ENCODE measurements at places on chromosomes 4 and X.

GRCh38 chr4:101083131-101083530 lies 264.2 kb downstream of the PPP3CA start:
- DNase-seq, result no peak

DNA sequence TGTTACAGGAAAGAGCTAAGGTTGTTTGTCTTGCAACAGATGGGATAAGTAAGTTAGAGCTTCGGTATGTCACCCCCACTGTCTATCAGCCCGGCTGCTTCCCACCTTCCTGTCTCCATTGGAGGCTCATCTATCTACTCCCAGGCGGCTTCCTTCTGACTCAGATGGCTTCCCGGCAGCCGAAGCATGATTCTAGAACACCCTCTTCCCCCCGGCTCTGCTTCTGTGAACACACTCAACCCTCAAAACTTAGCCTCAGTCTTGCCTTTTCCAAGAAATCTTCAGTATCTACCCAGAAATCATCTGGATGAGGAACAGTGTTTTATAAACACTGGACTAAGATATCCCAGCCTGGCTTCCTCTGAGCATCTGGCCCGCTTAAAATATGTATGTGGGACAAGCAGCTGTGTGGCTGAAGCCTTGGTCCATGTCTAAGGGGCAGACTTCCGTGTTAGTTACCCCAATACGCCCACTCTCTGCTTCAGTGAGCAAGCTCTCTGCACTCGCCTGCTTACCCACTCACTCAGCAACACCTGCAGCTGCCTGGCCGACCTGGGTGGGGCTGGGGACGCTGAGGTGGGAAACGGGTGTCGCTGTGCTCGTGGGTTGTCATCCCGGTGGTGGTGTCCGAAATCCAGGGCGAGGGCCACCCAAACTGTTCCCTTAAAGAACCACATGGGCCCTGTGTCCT lies 12.0 kb upstream of the SLC2A9 start:
- no peak for DNase-seq

GRCh38 chr4:169185133-169185956 lies 85.4 kb downstream of the SH3RF1 start:
- DNase-seq, result no peak

- no peak for DNase-seq
Observed at GRCh38 chrX:31435592-31435991, 363.8 kb upstream of the FTHL17 start.

DNA sequence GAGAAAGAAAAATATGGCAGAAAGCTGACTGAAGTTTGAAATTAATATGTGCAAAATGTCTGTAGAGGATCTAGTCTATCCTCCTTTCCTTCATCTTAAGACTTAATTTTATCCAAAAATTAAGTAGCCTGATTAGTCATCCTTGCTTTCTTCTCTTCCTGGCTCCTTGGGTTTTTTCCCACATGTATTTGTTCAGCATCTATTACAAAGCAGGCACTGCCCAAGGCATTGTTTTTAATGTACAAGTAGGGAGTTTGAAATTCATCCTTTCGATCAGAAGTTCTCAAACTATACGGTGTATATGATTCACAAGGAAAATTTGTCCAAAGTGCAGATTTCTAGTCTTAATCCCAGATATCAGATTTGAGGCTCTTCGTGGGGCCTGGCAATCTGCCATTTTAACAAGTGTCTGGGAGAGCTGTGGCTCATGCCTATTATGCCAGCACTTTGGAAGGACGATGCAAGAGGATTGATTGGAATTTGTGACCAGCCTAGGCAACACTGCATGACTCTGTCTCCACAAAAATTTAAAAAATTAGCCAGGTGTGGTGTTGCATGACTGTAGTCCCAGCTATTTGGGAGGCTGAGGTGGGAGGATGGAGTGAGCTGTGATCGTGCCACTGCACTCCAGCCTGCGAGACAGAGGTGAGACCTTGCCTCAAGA lies 19.4 kb upstream of the YTHDC1 start:
- no peak for DNase-seq

GRCh38 chr4:92066485-92066884 lies 237.3 kb upstream of the GRID2 start:
- DNase-seq, result no peak

GRCh38 chrX:1488141-1488540 lies 35.4 kb upstream of the ASMTL start:
- no peak for DNase-seq

- DNase-seq, result no peak
Observed at GRCh38 chr4:148447681-148448080, 5.5 kb upstream of the NR3C2 start.

DNA sequence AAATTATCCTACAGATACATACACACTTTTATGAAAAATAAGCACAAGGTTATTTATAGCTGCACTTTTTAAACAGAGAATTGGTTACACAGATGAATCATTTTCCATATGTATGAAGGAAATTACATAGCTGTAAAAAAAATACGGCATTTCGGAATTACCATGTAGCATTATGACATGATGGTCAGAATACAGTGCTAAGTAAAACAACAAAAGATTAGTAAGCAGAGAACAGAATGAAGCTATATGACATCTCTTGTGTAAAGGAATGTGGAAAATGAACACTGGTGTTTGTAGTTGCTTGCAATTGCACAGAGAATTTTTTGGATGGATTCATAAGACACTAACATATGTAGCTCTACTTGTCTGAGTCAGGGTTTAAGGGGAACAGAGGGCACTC lies 1222.0 kb upstream of the PRKX start:
- no peak for DNase-seq

DNA sequence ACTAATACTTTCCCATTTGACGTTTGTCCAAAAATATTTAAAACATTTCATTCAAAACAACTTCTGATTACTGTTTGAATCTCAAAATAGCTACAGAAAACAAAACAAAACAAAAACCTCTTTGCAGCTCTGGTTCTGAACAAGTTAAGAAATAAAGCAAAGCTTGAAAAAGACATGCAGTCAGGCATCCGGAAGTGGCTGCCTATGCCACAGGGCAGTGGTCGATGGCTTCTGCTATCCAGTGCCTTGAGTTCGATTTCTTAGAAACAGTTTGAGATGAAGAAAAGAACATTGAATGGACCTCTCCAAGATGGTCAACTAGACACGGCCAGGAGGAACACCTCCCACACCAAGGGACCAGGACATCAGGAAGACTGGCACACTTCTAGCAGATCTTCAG lies 125.3 kb downstream of the SCFD2 start:
- DNase-seq, result no peak

DNA sequence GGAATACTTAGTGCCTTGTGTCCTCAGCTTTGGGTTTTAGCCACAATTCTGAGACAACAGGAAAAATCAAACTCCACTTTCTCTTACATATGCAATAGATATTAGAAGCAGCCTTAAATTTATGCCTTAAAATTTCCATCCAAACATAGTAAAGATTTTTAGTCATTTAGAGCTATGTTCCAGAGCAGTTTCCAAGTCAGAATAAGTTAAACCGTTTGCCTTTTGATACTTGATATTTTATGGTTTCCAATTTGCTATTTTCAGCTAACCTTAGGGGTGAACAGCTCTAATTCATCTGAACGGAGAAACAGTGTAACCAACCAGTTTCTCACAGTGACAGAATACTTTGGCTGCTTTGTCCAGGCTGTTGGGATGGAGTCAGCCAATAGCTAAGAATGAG lies 125.8 kb upstream of the RXFP1 start:
- no peak for DNase-seq

GRCh38 chrX:137352101-137352660 lies 213.7 kb upstream of the ZIC3 start:
- DNase-seq, result no peak

- DNase-seq, result no peak
Observed at GRCh38 chrX:74892561-74892960, 32.7 kb downstream of the NEXMIF start.

- no peak for DNase-seq
Observed at GRCh38 chrX:38900719-38901118, 99.5 kb downstream of the MID1IP1 start.

DNA sequence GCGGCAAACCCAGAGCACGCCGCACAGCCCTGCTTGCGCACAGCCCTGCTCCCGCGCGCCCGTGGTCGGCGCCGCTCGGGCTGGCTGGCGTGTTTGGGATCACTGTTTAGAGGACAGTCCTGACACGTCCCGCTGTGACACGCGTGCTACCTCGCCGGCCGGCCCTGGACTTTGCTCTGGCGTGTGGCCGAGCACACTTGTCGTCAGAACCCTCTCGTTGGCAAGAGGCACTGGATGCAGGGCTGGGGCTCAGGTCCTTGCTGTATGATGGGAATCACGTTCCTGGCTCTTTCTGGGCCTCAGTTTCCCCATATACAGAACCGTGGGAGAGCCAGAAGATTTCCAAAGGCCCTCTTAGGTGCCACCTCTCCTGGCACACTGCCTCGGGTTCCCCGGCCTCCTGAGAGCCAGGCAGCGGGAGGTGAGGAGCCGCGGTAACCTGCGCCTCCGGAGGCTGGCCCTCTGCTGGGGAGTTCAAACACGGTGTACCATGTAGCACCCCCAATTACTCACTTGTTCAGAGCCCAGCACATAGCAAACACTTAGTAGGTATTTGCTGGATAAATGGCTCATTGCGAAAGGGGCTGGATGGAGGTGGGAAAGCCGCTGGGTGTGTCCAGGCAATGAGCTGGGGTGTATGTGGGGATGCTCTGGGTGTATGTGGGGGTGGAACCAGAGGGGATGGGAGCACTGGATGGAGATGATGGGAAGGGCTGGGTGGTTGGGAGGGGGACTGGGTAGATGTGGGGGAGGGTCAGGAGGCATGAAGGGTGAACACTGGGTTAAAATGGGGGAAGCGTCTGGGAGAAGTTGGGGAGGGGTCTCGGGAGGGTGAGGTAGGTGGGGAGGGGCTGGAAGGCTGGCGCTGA lies 76.6 kb downstream of the HTRA3 start:
- no peak for DNase-seq

GRCh38 chrX:42096265-42096920 lies 173.0 kb upstream of the CASK start:
- no peak for DNase-seq

GRCh38 chr4:11565899-11566298 lies 137.2 kb upstream of the HS3ST1 start:
- DNase-seq, result no peak

DNA sequence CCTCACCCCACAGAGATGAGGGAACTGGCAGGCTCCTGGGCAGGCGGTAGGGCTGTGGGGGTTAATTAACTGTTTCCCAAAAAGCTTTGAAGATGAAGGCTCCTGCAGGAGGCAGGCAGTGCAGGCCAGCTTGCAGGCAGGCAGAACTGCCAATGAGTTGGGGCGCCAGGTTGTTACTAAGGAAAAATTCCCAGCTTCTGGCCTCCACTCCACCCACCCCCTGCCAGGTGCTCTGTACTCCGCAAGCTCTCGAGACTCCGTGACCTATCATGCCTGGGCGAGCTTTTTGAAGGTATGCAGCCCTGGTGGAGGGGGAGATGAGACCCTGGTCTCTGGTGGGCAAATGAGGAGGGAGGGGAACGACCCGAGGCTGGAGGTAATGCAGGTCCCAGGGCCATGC lies 41.8 kb downstream of the PJA1 start:
- DNase-seq, result no peak

DNA sequence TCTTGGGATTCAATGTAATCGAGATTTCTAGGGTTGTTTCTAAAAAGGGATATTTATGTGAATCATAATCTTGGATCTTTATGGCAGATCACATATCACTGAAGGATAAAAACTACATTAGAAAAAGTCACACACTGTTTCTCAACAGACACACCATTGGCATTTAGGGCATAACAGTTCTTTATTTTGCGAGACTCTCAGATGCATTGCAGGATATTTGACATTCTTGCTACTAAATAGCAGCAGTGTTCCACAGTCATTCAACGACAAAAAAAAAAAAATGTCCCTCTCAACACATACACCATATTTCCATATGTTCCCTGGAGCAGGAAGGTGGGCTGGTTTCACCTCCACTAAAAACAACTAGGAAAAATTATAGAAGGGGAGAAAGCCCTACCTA lies 243.4 kb upstream of the PCDH18 start:
- no peak for DNase-seq

DNA sequence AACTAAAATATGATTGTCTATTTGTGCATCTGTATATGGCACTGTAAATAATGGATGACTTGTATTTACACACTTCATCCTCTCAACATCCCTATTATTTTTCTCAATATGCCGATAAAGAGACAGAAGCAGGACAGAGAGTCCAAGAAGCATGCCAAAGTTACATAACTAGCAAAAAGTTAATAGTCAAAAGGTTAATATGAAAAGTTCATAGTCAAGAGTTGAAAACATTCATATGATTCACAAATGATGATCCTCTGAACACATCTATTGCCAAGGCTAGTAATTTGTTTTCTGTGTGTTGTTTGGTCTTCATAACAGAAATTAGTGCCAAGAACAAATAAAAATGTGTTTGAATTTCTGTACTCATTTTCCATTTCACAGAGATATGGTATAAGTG lies 231.0 kb downstream of the ADAMTS3 start:
- no peak for DNase-seq

- no peak for DNase-seq
Observed at GRCh38 chr4:115529126-115529525, 415.7 kb upstream of the NDST4 start.

- DNase-seq, result no peak
Observed at GRCh38 chr4:151407466-151408379, 1.3 kb upstream of the FHIP1A start.

DNA sequence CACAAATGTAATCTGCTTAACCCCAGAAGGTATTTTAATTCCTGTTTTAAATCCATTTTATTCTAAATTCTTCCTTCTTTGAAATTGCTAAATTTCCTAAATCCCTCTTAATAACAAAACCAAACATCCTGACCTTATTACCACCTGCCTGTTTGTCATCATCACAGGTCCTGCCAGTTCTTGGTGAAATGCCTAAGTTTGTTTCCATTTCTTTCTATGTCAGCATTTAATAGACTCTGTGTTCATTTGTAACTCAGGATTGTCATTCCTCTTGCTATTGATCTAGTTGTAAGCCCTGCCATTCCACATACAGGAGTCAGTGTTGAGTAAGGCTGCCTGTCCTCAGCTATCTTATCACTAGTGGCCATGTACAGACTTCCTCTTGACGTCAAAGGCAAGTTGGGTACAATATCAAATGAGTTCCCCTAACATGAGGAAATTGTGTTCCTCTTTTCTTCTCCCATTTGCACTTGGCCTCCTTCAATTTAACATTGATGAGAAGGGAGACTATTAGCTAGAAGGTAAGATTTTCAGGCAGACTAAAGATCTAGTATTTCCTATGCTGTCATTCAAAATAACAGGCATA lies 440.1 kb downstream of the AFF2 start:
- DNase-seq, result no peak

DNA sequence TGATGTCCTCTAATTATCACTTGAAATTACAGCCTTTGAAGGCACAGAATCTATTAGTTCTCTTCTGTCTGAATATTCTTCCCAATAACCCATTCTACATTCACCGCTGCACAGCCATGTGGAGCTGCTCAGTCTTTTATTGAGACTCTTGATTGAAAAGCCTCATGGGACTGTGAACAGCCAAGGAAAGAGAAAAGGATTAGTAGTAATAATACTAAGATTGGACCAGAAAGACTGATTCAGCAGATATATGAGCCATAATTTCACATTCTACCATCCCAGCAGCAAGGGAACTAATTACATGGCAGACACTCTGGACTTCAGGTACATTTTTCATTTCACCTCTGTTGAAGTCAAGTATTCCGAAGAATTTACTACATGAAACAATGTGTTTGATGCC lies 2471.7 kb downstream of the ARAP2 start:
- DNase-seq, result no peak

Measured in cortex of kidney (tissue), 1 donor.